ENCODE measurements at places on chromosomes 2 and 18.

DNA sequence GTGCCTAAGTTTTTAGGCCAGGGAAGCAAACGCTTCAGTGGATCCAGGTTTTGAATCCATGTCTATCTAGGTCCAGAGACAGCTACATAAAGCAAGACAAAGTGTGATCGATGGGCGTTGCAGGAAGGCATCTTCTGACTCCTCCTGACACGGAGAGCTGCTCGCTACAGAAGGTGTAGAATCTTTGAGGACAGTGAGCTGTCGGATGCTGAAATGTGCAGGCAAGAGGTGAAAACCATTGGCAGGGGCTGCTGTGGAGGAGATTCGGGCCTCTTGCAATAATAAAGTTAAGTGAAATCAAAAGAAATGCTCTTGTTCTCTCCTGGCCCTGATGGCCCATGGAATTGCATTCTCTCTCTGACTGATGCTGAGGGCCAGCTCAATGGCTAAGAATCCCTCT is 336.2 kb downstream of the CYRIA start:
- DNase-seq, result no peak

GRCh38 chr18:44564922-44565321 is 115.8 kb upstream of the SETBP1 start:
- DNase-seq, result no peak

GRCh38 chr2:230793572-230794359 is 71.0 kb upstream of the ITM2C start:
- DNase-seq, result peak; percentile 54

DNA sequence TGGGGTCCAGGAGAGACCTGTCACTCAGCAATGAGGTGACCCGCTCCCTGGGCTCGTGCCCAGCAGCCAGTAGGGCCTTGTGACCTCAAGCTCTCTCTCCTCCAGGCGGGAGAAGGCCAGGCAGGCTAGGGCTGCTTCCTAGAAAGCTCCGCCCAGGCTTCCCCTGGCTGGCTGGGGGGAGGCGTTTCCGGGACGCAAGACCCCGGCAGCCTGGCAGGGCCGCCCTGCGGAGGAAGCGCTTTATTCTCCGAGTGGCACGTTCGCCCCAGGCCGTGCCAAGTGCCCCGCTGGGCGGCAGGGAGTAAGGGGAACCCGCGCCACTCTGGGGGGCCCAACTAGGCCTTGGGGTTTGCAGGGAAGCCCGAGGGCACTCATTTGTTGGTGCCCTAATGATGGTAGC is 21.2 kb upstream of the EPAS1 start:
- peak; percentile 43 for DNase-seq

- DNase-seq, result no peak
Measured at GRCh38 chr18:26722565-26722931, 143.0 kb downstream of the AQP4 start.

DNA sequence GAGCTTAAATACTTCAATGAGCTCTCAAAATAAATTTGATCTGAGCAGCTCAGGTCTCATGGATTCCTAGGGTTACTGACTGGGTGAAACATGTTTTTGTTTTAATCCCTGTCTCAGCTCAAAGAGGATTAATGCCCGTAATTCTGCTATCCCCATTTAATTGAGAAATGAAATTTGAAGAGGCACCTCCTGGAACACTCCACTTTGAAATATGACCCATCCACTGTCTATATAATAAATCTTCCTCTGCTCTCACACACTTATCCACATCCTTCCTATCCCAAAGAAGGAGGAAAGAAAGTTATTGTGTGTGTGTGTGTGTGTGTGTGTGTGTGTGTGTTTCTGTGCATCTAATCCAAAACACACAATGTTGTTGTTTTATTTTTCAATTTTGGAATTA is 2082.4 kb upstream of the PIK3C3 start:
- no peak for DNase-seq

DNA sequence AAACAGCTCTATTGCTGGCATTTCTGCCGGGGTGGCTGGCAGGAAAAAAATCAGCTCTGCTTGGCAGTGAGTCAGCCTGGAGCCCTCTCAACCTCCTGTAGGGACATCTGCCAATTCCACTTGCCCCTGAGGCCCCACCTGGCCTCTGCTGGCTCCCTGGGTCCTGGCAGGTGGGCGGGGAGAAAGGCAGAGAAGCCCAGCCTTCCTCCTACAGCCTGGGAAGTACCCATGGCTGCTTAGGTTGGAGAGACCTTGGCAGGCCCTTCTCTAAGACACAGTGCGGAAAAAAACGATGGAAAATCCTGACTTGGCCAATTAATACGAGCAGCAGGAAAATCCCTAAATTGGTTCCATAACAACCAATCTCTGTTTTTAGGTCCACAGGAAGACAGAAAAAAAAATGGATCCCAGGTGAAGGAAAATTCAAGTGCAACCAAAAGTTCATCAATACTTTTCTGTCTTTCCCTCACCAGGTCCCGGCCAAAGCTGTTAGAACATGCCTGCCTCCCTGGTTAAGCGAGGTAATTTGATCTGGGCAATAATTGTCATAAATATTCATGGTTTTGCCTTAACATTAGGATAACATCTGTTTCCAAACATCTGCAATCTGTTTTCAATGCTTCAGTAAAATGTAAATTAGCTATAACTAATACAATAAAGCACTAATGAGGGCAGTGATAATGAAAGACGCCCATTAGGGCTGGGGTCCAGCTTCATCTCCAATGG is 245.9 kb downstream of the TFCP2L1 start:
- no peak for DNase-seq

DNA sequence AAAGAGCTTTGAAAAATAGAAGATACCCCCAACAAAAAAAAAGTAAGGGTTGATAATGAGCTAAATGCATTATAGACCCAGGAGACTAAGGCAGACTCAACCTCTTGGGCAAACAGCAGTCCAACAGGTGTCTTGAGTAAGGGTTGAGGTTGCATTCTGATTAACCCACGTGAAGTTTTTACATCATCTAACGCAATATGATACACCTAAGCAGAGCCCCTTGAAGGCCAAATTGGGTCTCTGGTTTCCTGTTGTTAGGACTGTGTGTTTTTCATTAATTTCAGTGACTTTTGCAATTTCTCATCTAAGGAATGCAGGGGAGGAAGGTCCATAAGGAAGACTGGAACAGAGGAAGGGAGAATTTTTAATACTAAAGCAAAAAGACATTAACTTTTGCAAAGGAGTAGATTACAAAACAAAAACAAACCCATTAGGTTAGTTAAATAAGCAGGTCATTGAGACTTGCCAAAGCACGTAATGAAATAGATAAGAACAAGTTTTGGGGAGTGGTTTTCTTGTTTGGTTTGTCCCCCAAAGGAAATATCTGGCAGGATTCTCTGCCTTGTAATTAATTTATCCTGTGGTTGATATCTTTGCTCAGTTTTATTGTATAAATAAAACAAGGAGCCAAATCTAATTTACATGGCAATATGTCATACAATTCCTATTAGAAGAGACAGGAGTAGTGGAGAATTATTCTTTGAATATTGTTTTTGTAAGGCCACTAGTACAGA is 244.3 kb downstream of the ETAA1 start:
- DNase-seq, result no peak

DNA sequence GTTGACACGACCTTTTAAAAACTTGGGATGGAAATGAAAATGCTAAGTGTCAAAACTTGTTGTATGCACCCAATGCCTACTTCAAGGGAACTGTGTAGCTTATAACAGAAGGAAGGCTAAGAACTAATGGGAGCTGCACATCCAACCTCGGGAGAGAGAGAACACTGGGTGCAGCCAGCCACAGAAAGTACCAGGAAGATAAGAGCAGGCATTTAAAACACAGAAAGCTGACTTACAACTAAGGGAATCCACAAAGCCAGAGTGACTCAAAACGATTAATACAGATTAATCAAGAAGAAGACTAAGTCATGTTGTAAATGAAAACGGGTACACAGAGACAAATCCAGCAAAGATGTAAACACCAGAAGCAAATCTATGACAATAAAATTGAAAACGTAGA is 113.4 kb downstream of the HDAC4 start:
- no peak for DNase-seq

- no peak for DNase-seq
Measured at GRCh38 chr2:76599732-76600368, 889.1 kb upstream of the GCFC2 start.

DNA sequence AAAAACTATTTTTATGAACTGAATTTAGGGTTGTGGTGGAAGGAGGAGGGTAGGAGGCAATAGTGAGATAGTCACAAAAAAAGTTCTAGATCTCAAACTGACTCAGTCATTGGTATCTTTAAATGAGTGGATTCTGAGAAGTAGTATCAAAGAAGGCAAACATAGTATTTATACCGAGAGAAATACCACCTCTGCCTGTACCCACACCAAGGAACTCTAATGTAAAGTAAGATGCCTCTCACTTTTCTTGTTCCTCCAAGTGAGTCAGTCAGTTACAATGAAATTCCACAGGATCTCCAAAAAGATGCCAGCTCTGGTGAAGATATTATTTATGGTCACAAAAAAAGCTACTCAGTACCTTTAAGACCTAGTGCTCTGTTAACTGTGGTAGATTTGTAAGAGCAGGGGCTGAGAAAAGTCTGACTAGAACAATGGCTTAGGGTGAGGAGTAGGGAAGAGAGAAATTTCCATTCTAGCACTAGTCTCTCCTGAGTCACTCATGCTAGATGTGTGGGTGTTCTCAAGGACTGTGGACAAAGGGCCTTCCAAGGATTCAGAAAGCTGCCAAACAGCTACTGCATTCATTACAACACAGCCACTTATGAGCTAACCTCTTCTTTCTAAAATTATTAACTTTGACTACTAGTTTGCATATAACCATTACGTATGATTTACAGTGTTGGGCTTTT is 36.3 kb downstream of the YWHAQ start:
- DNase-seq, result no peak

DNA sequence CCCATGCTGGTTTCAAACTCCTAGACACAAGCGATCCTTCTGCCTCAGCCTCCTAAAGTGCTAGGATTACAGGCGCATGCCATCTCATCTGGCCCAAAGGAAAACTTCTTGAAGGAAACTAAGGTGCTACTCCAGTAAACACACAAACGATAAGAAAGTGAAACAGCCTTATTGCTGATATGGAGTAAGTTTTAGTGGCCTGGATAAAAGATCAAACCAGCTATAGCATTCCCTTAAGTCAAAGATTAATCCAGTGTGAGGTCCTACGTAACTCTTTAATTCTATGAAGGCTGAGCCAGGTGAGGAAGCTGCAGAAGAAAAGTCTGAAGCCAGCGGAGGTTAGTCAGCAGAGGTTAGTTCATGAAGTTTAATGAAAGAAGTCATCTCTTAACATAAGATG is 40.8 kb upstream of the POTEE start:
- no peak for DNase-seq

DNA sequence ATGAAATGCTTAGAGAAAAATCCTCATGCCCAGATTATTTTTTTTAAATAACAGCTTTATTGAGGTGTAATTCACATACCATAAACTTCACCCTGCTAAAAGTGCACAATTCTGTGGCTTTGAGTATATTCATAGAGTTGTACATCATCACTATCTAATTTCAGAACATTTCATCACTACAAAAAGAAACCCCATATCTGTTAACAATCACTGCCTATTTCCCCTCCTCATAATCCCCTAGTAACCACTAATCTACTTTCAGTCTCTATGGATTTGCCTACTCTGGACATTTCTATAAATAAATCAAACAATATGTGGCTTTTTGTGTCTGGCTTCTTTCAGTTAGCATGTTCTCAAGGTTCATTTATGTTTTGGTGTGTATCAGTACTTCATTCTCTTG is 51.4 kb downstream of the OSBPL1A start:
- no peak for DNase-seq

DNA sequence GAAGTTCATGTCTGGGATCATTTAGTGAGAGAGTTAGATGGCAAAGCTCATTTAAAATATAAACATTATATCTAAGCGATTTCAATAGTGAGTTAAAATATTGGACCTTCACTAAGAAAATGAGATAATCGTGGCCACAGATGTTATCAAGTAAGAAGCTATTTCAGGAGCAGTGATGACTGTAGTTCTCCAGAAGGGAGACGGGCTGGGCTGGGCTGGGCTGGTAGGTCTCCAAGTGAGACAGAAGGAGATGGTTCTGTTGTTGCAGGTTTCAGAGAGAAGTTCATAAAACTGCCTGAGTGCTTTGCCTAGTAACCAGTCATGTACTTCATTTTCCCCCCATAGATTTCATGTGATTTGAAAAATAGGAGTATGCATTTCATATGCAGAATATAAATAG is 130.1 kb upstream of the DAPL1 start:
- no peak for DNase-seq

DNA sequence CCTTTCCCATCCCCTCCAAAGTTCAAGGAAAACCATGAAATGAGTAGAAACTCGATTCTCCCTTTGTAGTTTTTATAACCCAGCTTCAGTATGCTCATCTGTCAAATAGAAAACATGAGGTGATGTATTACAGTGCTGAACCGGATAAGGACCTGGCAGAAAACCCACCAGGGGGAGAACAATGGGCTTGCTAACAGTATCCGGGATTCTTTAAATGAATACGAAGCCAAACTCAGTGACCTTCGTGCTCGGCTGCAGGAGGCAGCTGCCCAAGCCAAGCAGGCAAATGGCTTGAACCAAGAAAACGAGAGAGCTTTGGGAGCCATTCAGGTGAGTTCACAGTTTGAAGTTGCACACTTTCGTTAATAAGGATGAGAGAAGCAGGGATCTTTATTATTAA is 113.6 kb upstream of the TTC39C start:
- no peak for DNase-seq

Measured in CD8-positive, alpha-beta memory T cell (primary cell).